CD4-positive, alpha-beta T cell treated with Interleukin-17A for 4 hours (primary cell): ENCODE measurements at places on chromosomes 16 and 17.

DNA sequence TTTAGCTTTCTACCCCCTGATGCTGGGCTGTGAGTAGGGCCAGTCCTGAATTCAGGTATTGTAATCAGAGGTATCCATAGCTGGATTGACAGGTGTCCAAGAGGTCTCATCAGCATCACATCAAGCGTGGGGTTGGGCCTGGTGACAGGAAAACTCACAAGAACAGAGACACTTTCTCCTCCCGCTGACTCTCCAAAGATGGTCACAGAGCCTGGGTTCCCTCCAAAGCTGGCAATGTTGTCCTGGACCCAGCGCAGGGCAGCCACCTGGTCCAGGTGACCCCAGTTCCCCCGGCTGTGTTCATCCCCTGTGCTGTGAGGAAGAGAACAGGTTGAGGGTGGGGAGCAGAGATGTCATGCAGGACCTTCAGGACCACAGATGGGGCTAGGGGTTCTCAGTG lies 11.7 kb downstream of the CES1 start:
- no peak for DNase-seq

- DNase-seq = peak; percentile 6
These were observed 5.4 kb upstream of the RHOT1 start for GRCh38 chr17:32136856-32137255.

- DNase-seq = no peak
These were observed 27.9 kb downstream of the RPRML start for GRCh38 chr17:46950997-46951621.

- no peak for DNase-seq
These were observed 284.8 kb upstream of the MAF start for GRCh38 chr16:79885320-79885719.

DNA sequence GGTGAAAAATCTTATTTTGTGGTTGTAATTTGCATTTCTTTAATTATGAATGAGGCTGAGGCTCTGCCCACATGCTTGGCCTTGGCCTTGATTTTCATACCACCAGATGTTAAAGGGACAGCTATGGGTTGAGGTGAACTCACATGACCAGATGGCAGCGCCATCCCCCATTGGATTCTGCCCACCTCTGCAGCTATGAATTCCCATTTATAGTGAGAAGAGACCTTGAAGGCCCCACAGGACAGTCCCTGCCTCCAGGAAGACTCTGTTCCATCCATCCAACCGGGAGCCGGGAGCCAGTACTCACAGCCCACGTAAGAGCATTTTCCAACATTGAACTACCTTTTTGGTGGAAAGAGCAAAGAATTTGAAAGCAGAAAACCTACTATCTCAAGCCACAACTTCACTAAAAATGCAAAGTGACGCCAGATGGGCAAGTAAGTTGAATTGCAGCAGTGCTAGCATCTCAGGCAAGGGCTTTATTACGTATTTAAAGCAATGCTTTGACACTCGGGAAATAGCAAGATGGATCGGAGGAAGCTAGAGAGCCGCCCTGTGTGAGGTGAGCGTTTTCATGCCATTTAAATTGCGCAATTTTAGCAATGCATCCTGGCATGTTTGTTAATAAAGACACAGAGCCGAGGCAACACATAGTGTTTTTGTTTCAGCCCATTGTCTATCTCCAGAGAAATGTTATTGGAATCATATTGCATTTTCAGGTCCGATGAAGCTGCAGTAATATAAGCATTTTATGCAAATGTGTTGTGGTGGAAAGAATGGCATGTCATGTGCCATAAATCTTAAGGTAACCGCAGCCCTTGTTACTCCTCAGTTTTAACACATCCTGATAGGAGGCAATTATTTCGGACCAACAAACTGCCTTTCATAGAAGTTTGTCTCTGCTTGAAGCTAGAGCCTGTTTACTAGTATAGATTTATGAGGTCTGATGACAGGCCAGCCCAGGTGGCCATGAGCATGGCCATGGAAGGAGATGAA lies 273.4 kb upstream of the TNRC6C start:
- no peak for DNase-seq
